ENCODE measurements at places on chromosomes 2 and 18.

GRCh38 chr2:24509840-24510239 lies 18.8 kb downstream of the NCOA1 start:
- peaks cover 25% of the 10 kb centered on the region for H3K4me1 ChIP-seq
- H3K4me3 ChIP-seq = no peak overlapping the region
- no peaks in the 10 kb centered on the region for H3K27me3 ChIP-seq
- H3K36me3 ChIP-seq = no peaks in the 10 kb centered on the region
- no peak overlapping the region for H3K27ac ChIP-seq

DNA sequence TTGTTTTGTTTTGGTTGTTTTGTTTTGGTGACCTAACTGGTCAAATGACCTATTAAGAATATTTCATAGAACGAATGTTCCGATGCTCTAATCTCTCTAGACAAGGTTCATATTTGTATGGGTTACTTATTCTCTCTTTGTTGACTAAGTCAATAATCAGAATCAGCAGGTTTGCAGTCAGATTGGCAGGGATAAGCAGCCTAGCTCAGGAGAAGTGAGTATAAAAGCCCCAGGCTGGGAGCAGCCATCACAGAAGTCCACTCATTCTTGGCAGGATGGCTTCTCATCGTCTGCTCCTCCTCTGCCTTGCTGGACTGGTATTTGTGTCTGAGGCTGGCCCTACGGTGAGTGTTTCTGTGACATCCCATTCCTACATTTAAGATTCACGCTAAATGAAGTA lies at the start of gene TTR:
Gene TTR, plus strand, starts transcription at position 250 of the 400 bp plus-strand sequence. Its CDS starts 26 bp downstream, at position 276.
- no peak within 1 kb of the TSS for H3K27ac ChIP-seq
- H3K4me1 ChIP-seq = no peaks in the 10 kb centered on the region
- no peak within 1 kb of the TSS for H3K4me3 ChIP-seq
- H3K36me3 ChIP-seq = no peaks in the 10 kb centered on the region
- H3K27me3 ChIP-seq = no peaks in the 10 kb centered on the region
- DNase-seq = no peak

- no peak for DNase-seq
- no peaks in the 10 kb centered on the region for H3K36me3 ChIP-seq
- H3K27ac ChIP-seq = no peak overlapping the region
- H3K27me3 ChIP-seq = no peaks in the 10 kb centered on the region
- H3K4me3 ChIP-seq = no peak overlapping the region
Observed at GRCh38 chr2:223523551-223524001, 78.6 kb downstream of the SCG2 start.

DNA sequence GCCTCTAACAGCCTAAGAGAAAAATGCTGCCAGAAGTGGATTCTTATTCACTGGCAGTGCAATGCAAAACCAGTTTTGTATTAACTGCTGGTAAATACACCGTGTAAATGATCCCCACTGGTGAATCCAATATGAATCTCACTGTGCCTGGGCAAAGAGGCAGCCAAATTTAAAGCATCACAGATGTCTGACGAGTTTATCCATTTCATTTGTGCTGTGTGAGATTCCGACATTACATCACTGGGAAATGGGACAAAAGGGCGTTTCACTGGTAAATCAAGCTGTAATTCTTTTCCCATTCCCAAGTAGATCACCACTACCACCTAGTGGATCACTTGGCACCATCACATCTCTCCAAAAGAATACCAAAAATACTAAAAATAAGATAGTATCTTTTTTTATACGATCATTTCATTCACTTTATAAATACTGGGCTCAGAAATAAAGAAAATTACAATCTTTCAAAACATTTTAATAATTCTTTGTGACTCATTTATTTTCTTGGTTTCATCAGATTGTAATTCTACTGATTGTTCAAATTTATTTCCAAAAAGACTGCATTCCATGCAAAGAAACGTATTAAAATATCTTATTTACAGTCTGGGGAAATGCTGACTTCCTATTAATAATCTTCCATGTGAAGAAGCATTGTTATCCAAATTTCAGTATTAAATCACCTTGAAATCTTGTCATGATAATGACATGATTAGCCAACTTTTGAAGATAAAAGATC lies 125.6 kb downstream of the GRB14 start:
- no peak for DNase-seq
- no peaks in the 10 kb centered on the region for H3K4me1 ChIP-seq
- H3K27me3 ChIP-seq = no peaks in the 10 kb centered on the region
- peak overlapping the region; percentile 73 for H3K27ac ChIP-seq
- no peaks in the 10 kb centered on the region for H3K36me3 ChIP-seq
- no peak overlapping the region for H3K4me3 ChIP-seq

DNA sequence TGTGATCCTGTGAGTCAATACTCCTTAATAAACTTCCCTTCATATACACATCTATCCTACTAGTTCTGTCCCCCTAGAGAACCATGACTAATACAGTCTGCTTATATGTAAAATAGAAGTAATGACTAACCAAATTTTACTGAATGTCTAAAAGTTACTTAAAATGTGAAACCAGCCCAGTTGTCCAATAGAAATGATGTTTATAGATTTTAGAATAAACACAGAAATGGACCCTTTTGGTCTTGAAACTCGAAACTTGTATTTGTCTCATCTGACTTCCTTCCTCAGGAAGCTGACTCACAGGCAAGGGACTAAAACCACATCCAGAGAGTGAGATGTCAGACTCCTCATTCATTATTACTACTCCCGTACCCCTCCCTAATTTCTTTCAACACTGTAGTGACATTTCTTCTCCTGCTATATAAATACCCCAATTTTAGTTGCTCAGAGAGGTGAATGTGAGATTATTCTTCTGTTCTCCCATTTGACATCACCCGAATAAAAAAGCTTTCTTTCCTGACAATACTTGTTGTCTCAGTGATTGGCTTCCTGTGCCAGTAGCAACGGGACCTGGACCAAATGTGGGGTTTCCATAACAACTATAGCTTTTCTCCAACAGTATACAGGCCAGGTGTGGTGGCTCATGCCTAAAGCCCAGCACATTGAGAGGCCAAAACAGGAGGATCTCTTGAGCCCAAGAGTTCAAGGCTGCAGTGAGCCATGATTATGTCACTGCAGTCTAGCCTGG lies 486.0 kb downstream of the ERBB4 start:
- no peak overlapping the region for H3K27ac ChIP-seq
- DNase-seq = no peak
- H3K27me3 ChIP-seq = no peaks in the 10 kb centered on the region
- no peaks in the 10 kb centered on the region for H3K36me3 ChIP-seq
- no peaks in the 10 kb centered on the region for H3K4me1 ChIP-seq
- H3K4me3 ChIP-seq = no peak overlapping the region

- no peak for DNase-seq
- no peaks in the 10 kb centered on the region for H3K27me3 ChIP-seq
- peaks cover under 1% of the 10 kb centered on the region for H3K4me1 ChIP-seq
- H3K27ac ChIP-seq = no peak overlapping the region
- no peak overlapping the region for H3K4me3 ChIP-seq
Observed at GRCh38 chr18:47754311-47755101, 176.0 kb downstream of the SMAD2 start.

DNA sequence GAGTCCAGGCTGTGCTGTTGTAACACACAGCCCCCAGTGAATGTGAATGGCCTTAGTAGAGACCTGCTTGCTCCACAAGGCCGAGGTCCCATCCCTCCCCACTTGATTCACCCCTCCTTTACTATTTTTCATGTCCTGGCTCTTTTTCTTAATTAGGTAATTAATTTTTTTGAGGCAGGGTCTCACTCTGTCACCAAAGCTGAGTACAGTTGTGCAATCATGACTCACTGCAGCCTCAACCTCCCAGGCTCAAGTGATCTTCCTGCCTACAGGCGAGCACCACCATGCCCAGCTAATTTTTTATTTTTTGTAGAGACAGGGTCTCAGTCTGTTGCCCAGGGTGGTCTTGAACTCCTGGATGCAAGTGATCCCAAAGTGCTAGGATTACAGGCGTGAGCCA lies 19.3 kb downstream of the FBLN7 start:
- DNase-seq = no peak
- H3K36me3 ChIP-seq = no peaks in the 10 kb centered on the region
- no peaks in the 10 kb centered on the region for H3K4me1 ChIP-seq
- no peak overlapping the region for H3K4me3 ChIP-seq
- H3K27me3 ChIP-seq = no peaks in the 10 kb centered on the region

Data from tibial nerve (tissue), 4 donors.